SIG-M5 (cell line): ENCODE measurements at places on chromosomes 1 and 21.

GRCh38 chr1:62809788-62810187, 25.9 kb downstream of the ATG4C start:
- DNase-seq = no peak

GRCh38 chr1:20337581-20337980, 46.9 kb downstream of the VWA5B1 start:
- DNase-seq = no peak

DNA sequence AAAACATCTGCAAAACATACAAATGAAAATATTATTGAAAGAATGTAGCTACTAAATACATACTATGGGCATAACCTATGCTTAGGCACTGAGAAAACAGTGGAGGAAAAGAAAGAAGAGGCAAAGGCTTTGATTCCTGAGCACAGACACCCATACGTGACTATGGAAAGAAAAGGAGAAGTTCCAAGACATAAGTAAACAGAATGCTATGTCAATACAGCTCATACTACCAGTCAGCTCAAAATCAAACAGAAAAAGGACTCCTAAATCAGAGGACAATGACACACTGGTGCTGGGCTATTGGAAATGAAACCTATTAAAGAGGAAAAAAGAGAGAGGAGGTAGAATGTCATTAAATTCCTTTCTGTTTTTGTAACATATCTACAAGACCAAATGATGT, 225.4 kb downstream of the SMYD3 start:
- no peak for DNase-seq

DNA sequence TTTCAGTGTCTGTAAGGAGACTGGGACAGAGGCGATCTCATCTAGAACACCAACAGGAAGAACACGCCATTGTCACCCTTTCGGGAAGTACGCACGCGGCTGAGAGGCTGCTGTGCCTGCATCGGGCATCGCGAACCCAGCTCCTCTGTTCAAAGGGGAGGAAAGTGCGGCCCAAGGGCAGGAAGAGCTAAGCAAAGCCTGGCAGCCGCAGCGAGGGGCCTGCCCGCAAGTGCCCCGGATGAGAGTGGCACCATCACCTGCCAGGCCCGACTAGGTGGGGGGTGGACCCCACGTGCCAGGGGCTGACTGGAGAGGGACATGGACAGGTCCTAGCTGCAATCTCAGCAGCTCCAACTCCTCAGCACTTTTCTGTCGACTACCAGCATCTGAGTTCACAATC, 7.5 kb downstream of the TPRG1L start:
- no peak for DNase-seq

- no peak for DNase-seq
Observed at GRCh38 chr1:205443585-205444299, 12.1 kb downstream of the BLACAT1 start.

GRCh38 chr1:204744107-204744779, 58.7 kb upstream of the LRRN2 start:
- DNase-seq = no peak
